ENCODE measurements at places on chromosomes 4 and X.

GRCh38 chrX:16022580-16023200 is 100.7 kb upstream of the GRPR start:
- DNase-seq: no peak

GRCh38 chrX:72169008-72169728 is 12.4 kb upstream of the PIN4 start:
- DNase-seq: no peak

DNA sequence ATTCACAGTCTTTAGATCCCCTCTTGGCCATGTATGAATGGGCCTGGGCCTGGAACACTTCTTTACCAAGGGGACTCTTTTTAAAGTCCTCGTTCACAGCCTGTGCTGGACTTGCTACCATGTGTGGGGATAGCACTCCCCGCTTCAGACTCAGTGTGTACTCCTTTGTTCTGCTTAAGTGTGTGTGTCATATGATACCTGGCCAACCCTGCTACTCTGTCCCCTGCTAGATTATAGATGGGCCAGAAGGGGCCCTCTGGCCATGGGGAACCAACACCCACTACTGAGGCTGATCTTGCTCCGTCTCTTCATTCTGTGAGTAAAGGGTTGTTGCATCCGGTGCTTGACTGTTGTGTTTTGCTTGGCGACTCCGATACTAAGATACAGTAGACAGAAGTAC is 8.0 kb downstream of the CCDC110 start:
- DNase-seq: no peak

DNA sequence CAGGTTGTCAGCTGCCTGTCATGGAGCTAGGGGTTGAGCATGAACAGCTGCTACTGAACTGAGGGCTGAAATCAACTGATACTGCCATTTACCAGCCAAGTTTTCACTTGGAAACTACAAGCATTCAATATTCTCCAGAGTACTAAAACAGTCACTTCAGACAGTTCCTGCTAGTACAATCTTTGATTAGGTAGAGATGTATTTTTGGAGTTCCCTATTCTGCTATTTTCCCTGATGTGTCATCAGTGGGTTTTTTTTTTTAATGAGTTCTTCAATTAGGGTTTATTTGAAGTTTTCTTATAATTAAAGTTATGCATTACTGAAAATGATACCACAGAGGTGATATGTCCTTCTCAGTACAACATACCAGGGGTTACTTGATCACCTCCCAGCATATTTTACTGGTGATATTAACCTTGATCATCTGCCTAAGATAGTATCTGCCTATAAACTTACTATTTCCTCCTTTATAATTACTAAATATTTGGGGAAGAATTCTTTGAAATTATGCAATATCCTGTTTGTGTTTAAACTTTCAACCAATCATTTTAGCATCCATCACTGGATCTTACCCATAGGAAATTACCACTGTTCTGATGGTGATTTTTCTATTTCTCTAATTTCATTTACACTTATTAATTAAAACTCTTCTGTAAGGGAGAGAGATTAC is 13.6 kb downstream of the PDCL2 start:
- DNase-seq: no peak

DNA sequence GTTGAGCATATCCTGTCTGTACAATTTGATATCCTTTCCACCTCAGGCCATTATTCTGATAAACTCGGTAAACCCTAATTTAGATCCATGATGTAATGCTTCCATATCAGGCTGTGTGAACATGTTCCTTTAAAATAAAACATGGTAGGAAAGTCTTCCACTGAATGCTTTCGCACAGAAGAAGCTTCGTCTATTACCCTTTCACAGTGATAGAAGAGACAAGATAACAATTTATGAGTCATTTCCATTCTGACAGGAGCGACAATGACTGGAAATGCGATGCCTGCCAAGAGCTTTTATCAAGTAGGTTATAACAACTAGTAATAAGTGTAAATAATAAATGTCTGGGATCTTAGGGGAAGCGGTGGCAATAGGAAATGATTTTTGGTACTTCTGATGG is 98.8 kb downstream of the TTC29 start:
- no peak for DNase-seq

GRCh38 chr4:3091464-3091863 is 17.0 kb downstream of the HTT start:
- DNase-seq: no peak

GRCh38 chrX:68994135-68994890 is 165.5 kb downstream of the EFNB1 start:
- DNase-seq: no peak

- DNase-seq: no peak
Measured at GRCh38 chr4:8410641-8411271, 29.8 kb downstream of the ACOX3 start.

DNA sequence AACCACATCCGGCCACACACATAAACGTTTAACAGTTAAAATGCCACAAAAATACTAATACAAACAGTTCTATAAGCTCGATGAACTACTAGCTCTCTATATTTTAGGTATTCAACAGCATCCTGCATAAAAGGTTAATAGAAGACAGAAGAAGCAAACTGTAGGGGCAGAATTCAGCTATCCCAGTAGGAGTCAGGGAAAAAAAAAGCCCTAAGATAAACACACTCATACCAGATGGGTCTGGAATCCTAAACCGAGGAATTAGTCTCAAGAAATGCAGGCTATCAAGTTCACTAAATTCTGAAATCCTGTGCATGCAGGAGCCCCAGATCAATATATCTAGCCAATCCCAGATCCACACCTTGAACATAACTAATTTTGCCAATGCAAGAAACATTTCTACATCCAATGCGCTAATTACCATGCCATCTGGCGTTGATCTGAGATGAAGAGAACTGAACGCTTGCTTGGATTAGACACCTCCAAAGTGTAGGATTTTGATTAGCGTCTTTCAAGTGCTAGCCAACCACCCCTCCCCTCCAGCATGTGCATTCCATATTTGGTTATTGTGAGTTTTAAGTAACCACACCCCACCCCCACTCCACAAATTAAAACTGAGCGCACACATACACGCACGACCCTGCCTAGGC is 512.2 kb upstream of the INTU start:
- DNase-seq: no peak

- DNase-seq: no peak
Measured at GRCh38 chr4:21596521-21596920, 352.1 kb downstream of the KCNIP4 start.

GRCh38 chr4:15882675-15883086 is 55.9 kb downstream of the FGFBP1 start:
- DNase-seq: no peak

DNA sequence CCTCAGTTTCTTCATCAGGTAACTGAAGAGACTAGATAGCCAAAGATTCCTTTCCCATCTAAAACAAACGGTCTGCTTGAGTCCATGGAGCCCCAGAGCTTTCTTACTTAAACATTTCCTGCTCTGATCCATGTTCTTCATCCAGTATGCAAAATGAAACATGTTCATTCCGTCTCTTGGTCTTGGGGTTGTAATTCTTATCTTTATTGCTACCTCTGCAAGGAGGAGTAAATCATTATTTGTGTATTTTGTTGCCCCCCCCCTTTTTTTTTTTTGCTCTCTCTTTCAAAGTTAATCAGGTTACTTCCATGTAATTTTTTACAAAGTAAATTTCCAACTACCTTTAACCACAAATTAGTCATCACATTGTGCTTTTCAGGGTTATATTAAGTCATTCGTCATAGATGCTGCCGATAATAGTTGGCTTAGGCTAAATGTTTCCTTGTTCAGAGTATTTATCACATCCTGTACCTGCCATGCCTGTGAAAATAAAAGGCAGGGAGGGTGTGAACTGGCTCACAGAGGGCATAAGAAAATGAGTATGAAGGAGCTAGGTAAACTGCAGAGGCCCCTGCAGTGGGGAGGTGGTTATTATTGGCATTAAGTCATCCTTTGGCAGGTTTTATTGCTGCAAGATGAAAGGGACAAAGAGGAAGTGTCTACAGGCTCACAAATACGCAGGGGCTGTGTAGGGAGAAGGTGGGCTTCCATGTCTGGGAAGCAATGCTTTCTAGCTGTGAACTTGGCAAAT is 76.7 kb upstream of the HS3ST1 start:
- no peak for DNase-seq

DNA sequence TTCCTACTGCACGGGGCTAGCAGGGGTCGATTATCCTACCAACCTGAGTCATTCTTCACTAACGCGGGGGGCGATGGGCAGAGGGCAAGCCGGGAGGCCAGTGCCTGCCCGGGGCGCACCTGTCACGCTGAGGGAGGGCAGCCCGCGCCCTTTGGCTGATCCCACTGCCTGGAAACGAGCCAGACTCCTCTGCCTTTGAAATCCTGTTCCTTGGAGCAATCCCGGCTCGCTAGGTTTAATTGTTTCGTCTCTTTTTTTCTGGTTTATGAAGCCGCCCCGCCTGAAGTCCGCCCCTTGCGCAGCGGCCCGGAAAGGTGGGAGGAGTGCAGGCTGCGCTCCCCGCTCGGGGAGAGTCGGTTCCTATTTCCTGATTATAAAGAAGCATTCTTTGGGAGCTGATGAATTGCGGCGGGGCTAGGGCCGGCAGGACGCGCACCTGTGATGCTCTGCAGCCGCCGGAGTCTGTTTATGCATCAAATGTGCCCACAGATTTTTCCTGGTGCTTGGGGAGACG is 484.2 kb downstream of the BCOR start:
- no peak for DNase-seq

DNA sequence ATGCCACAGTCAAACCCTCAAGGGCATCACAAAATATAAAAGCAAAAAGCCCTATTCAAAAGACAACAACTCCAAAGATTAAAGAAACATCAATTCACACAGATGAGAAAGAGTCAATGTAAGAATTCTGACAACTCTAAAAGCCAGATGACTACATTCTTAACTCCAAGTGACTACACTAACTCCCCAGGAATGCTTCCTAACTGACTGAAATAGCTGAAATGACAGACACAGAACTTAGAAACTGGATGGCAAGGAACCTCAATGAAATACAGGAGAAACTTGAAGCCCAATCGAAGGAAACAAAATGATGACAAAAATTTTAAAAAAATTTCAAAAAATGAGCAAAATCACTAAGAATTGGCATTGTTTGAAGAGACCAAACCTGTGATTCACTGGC is 1047.6 kb upstream of the PCDH10 start:
- DNase-seq: no peak

DNA sequence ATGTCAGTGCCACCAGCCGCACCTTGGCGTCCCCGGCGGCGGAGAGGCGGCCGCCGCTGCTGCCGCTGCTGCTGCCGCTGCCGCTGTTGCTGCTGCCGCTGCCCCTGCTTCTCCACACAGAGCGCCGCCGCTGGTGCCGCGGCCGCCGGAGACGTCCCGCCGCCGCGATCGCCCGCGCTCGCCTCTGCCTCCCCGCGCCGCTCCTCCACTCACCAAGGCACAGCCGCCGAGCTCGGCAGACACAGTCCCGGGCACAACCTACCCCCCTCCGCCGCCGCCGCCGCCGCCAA is at the start of gene PPP3CA:
PPP3CA (minus strand) TSS at position 260 of the 290 bp plus-strand sequence.
- no peak for DNase-seq

DNA sequence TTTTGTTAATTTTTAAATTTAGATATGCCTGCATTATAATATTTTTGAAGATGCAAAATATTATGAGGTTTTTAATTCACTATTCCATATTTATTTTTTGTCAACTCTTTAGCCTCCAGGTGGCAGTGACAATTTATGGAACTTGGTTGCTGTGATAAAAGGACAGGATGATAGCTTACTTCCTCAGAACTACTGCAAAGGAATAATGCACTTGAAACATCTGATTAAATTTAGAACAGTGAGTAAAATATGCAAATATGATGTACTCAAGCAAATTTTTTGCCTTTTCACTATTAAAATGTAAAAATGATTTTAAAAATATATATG is 45.1 kb downstream of the SPATA4 start:
- DNase-seq: no peak

DNA sequence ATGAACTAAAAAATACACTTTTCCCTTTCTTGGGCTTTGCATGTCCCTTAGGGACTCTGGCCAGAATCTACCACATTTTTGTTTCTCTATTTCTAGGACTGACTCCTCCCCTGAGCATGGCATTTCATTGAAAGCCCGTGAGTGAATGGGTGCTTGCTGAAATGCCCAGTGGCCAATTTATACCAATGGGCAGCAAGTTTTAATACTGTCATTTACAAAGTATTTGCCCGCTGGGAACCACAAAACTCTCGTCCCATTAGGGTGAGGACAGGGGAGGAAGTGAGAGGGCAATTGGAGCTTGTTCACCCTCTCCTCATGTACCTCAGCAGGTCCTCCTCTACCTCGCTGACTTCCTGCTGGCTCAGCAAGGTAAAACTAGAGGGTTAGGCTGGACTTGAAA is 1.1 kb downstream of the SRPX2 start:
- no peak for DNase-seq

DNA sequence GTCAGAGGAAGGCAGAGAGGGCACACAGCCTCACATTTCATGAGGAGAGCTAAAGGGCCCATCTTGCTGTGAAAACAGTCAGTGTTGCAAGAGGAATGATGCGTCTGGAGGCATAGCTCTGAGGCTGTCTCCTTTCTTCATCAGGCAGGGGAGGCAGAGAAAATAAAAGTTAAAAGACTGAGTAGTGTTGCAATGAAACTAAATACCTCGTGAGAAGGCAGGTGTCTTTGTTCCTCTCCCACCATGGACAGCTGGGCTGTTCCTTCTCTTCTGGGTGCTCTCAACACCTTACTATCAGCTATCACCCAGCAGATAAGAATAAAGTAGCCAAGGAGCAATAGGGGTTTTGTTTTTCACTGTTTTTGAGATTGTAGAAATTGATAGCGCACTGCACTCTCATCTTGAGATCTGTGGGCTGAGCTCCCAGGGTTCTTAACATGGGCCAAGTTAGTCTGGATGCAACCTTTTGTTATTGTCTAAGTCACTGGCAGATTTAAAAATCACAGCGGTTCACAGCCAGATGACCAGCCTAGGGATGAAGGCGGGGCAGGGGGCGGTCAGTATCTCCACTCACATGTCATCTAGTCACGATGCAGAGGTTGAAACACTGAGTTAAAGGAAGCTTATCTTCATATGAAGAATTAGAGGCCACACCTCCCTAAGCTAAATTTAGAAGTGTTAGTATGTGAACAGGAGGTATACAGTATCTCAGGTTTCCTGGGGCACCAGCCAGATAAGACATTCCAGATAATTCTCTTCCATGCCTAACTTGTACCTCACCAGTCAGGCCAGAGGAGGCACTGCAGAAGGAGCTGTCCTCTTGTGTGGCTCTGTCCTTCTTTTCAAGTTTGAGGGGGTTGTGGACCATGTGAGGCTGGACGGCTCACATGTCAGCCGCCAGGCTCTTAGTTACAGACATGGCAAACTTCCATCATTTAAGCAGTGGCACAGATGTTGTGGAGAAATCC is 36.9 kb downstream of the PARM1 start:
- DNase-seq: no peak

GRCh38 chr4:145960012-145960411 is 21.4 kb upstream of the ZNF827 start:
- DNase-seq: no peak

GRCh38 chr4:39495446-39496213 is 31.6 kb downstream of the UGDH start:
- DNase-seq: no peak

DNA sequence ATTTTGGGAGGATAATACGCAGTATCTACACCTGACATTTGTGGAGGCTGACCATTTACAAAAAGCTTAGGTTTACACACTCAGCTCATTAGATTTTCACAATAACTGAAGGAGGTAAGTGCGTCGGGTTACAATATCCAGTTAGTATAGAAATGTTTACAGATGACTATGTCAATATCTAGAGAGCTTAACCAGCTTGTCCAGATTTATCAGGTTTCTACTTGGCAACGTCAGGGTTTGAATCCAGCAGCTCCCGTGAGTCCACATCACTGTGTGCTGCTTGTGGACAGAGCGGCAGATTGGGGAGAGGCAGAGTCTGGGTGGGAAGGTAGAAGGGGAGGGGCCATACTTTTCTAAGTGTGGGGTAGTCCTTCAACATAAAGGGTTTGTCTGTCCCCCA is 28.3 kb downstream of the ARHGAP10 start:
- DNase-seq: no peak

Data from thoracic aorta (tissue), 2 donors.